ENCODE measurements at places on chromosomes 13 and 19. TPM values are rescaled to one million over a fixed set of nuclear protein-coding genes. Genes with fewer than 3 reads are reported as not detected.

DNA sequence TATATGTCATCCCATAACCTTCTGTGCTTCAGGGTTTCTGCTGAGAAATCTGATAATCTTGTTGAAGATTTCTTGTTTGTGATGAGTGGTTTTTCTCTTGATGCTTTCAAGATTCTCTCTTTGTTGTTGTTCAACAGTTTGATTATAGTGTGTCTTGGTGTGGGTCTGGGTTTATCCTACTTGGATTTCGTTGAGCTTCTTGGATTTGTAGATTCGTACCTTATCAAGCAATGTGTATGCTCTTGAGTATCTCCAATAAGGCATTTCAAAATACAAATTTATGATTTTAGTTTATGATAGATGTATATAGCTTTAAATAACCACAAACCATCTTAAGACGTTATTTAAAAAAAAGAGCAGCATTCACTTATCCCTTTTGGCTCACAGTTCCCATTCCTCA lies 57.5 kb downstream of the URI1 start:
- DNase-seq = no peak
- H3K27ac ChIP-seq = no peak overlapping the region
- H3K4me1 ChIP-seq = peaks cover 55% of the 10 kb centered on the region
- H3K27me3 ChIP-seq = no peaks in the 10 kb centered on the region
- H3K36me3 ChIP-seq = peaks cover 67% of the 10 kb centered on the region
- no peak overlapping the region for H3K4me3 ChIP-seq

GRCh38 chr13:67568205-67568604 lies 338.1 kb upstream of the PCDH9 start:
- H3K27ac ChIP-seq = no peak overlapping the region
- H3K4me1 ChIP-seq = no peaks in the 10 kb centered on the region
- H3K4me3 ChIP-seq = no peak overlapping the region
- no peaks in the 10 kb centered on the region for H3K36me3 ChIP-seq
- no peak for DNase-seq
- H3K27me3 ChIP-seq = no peaks in the 10 kb centered on the region

DNA sequence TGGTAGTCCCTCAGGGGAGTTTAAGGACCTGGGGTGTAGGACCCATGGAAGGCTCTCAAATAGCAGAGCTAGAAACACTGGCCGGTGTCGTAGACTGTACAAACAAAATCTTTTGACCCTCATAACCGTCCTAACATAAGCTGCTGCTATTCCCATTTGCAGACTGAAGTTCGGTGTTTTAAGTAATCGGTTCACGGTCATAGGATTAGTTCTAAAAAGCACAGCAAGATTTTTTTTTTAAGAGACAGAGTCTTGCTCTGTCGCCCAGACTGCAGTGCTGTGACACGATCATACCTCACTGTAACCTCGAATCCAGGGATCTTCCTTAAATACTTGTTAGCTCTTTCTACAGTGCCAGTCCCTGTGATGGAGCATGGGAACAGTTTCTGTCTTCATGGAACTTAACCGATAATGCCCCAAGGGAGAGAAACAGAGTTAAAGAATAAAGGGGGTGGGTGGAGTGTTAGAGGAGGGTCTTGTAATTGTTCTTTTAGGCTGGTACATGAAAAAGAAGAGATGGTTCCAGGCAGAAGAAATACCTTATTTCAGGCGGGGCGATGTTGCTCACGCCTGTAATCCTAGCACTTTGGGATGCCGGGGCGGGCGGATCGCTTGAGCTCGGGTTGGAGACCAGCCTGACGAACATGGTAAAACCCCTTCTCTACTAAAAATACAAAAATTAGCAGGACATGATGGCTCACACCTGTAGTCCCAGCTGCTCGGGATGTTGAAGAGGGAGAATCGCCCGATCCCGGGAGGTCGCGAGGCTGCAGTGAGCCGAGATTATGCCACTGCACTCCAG lies 475 bp upstream of the ZC3H4 start:
- H3K27me3 ChIP-seq = no peaks in the 10 kb centered on the region
- H3K4me1 ChIP-seq = peaks cover 16% of the 10 kb centered on the region
- H3K27ac ChIP-seq = peak overlapping the region; percentile 100
- H3K36me3 ChIP-seq = peaks cover 26% of the 10 kb centered on the region

DNA sequence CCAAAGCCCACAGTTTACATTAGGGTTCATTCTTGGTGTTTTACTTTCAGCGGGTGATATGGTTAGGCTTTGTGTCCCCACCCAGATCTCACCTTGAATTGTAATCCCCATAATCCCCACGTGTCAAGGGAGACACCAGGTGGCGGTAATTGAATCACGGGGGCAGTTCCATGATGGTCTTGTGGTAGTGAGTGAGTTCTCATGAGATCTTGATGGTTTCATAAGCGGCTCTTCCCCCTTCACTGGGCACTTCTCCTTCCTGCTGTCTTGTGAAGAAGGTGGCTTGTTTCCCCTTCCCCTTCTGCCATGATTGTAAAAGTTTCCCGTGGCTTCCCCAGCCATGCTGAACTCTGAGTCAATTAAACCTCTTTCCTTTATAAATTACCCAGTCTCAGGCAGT lies 12.0 kb downstream of the FPR2 start:
- H3K27me3 ChIP-seq = peaks cover 39% of the 10 kb centered on the region
- no peak for DNase-seq
- H3K4me1 ChIP-seq = peaks cover 5% of the 10 kb centered on the region
- H3K36me3 ChIP-seq = no peaks in the 10 kb centered on the region
- no peak overlapping the region for H3K27ac ChIP-seq
- H3K4me3 ChIP-seq = no peak overlapping the region

The SGCG gene
- total RNA-seq = not detected

DNA sequence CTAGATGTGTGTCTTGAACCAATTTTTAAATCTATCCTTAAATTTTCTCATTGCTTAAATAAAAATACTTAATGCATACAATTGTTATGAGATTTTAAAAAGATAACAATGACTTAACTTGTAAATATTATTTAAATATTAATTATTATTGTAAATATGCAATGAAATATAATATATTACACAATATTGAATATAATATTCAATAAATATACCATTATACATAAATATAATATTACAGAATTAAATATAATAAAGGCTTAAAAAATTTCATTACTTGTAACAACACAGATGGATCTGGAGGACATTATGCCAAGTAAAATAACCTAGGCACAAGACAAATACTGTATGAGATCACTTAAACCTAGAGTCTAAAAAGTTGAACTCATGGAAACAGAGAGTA lies 1532.3 kb downstream of the PCDH9 start:
- DNase-seq = no peak
- H3K27ac ChIP-seq = no peak overlapping the region
- no peaks in the 10 kb centered on the region for H3K4me1 ChIP-seq
- no peaks in the 10 kb centered on the region for H3K27me3 ChIP-seq
- no peak overlapping the region for H3K4me3 ChIP-seq

The SPINT2 gene
- total RNA-seq = 46.0 TPM

DNA sequence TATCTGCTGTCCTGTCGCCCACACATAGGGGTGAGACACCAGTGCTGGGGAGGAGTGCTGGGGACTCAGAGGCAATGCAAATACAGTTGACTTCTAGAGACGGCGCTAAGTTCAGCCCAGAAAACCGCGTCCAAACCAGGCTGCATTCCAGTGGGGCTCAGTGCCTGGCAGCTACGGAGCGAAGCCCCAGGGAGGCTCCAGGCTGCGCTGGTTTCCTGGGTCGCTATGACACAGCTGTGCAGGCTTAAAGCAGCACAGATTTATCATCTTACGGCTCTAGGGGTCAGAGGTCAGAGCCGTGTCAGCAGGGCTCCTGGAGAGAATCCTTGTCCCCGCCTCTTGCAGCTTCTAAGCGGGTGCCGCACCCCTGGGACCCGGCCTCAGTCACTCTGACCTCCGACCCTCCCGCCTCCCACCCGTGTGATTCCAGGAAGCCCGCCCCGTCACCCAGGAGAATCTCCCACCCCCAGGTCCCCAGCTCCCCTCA lies 61.6 kb downstream of the ANKRD10 start:
- H3K36me3 ChIP-seq = no peaks in the 10 kb centered on the region
- no peak overlapping the region for H3K27ac ChIP-seq
- H3K27me3 ChIP-seq = peaks cover 7% of the 10 kb centered on the region
- peaks cover 4% of the 10 kb centered on the region for H3K4me1 ChIP-seq
- H3K4me3 ChIP-seq = no peak overlapping the region
- no peak for DNase-seq

The FFAR1 gene
- total RNA-seq = 0.23 TPM

DNA sequence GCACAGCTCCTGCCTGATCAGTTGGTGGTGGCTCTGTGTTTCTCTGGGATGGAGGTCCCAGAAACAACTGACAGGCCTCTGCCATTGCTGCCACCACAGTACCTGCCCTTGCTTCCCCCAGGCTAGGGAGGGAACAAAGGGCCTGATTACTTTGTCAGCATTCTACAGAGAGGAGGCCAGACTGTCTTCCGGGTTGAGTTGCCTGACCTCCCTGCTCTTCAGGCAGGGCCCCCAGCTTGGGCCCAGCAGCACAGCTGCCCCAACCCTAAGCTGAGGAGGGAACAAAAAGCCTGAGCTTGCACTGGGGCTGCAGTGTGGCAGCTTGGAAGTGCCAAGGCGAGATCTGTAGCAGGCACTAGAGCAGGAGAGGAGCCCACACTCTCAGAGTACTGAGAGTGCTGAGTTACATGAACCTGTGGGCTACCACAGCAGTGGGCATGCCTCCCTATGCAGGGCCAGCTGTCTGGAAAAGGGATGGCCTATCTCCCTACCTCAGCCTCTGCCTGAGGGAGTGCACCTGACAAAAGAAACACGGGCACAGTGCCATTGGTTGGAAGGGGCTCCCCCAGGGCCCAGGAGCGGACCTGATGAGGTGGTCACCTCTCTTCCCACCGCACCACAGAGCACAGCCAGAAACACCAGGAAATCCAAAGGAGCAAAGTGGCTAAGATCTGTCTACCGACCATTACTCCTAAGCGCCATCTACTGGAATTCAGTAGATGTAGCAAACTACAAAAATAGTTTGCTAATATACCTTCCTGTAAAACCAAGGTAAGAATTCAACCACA lies 24.4 kb downstream of the SLC25A15 start:
- no peak overlapping the region for H3K4me3 ChIP-seq
- DNase-seq = no peak
- no peaks in the 10 kb centered on the region for H3K27me3 ChIP-seq
- peaks cover 3% of the 10 kb centered on the region for H3K4me1 ChIP-seq
- H3K27ac ChIP-seq = no peak overlapping the region
- peaks cover 35% of the 10 kb centered on the region for H3K36me3 ChIP-seq

The MEIOSIN gene
- not detected for total RNA-seq

DNA sequence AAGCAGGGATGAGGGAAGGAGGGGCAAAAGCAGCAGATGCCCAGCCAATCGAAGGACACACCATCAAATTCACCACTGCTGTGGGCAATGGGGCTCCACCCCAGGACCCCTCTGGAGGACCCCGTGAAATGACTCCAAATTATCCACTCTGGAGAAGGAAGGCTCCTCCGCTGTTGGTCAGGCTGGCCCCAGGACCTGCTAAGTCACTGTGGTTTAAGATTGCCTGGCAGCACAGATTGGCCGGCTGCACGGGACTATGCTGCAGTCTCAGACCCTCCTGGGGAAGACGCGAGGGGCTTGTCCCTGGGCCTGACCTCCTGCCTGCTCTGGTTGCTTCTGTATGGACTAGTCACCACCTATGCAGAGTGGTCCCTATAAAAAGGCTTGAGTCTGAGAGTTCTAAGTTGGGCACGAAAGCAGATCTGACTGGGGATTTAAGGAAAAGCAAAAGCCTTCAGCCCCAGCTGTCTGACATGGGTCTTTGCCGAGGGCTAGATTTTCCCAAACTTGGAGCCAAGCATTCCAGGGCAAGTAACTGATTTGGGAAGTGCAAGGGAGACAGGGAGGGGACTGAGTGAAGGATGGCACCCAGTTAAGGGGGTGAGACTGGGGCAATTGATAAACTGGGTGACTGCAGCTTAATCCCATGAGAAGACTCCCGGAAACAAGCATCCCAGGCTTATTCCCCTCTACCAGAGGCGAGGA lies 91.7 kb downstream of the TSHZ3 start:
- no peak overlapping the region for H3K27ac ChIP-seq
- no peaks in the 10 kb centered on the region for H3K36me3 ChIP-seq
- no peak overlapping the region for H3K4me3 ChIP-seq
- DNase-seq = no peak
- H3K4me1 ChIP-seq = peaks cover 3% of the 10 kb centered on the region
- peaks cover 10% of the 10 kb centered on the region for H3K27me3 ChIP-seq

- H3K36me3 ChIP-seq = no peaks in the 10 kb centered on the region
- H3K27ac ChIP-seq = no peak overlapping the region
- no peaks in the 10 kb centered on the region for H3K4me1 ChIP-seq
These were observed 84.0 kb downstream of the MZT1 start for GRCh38 chr13:72643311-72643989.

GRCh38 chr19:53868091-53868891 lies 608 bp downstream of the MYADM start:
- H3K4me3 ChIP-seq = peak overlapping the region; percentile 91
- H3K4me1 ChIP-seq = peaks cover 40% of the 10 kb centered on the region
- no peaks in the 10 kb centered on the region for H3K27me3 ChIP-seq
- peak overlapping the region; percentile 78 for H3K27ac ChIP-seq

DNA sequence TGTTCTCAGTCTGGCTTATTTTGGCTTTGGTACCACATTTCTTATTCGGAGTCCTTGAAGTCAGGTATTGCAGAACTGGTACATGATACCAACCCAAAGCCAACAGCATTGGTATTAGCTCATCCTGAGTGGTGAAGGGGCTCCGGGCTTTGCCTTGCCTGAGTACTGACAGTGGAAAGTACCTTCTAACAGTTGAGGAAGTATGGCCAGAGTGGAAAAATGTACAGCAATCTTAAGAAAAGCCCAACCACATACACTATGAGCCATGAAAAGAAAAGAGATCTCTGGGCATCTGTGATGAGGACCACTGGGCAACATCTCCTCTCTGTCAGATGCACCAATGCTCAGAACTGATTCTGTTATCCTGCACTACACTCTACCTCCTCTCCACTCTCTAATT lies 8.3 kb downstream of the LCP1 start:
- peak overlapping the region; percentile 85 for H3K27ac ChIP-seq
- peaks cover 90% of the 10 kb centered on the region for H3K4me1 ChIP-seq

GRCh38 chr19:3213159-3213558 lies 11.3 kb upstream of the CELF5 start:
- peaks cover 11% of the 10 kb centered on the region for H3K36me3 ChIP-seq
- DNase-seq = no peak
- H3K27ac ChIP-seq = no peak overlapping the region
- H3K4me3 ChIP-seq = no peak overlapping the region
- no peaks in the 10 kb centered on the region for H3K4me1 ChIP-seq

The IGFL1 gene
- total RNA-seq = not detected

- no peaks in the 10 kb centered on the region for H3K27me3 ChIP-seq
- H3K4me3 ChIP-seq = no peak overlapping the region
- DNase-seq = no peak
- no peak overlapping the region for H3K27ac ChIP-seq
- no peaks in the 10 kb centered on the region for H3K4me1 ChIP-seq
These were observed 59.5 kb upstream of the SLITRK1 start for GRCh38 chr13:83941701-83942335.

GRCh38 chr13:75670496-75670895 lies 34.4 kb downstream of the LMO7 start:
- H3K27me3 ChIP-seq = no peaks in the 10 kb centered on the region
- no peak for DNase-seq
- no peak overlapping the region for H3K27ac ChIP-seq
- no peaks in the 10 kb centered on the region for H3K36me3 ChIP-seq
- no peaks in the 10 kb centered on the region for H3K4me1 ChIP-seq
- no peak overlapping the region for H3K4me3 ChIP-seq
